ENCODE measurements at places on chromosomes 3 and 15.
A peak's percentile ranks its signal among the peaks of the same experiment; 100 is the strongest.

- no peak for DNase-seq
Observed at GRCh38 chr3:121624147-121624899, 31.1 kb downstream of the FBXO40 start.

GRCh38 chr3:8443829-8444791 lies 57.5 kb upstream of the LMCD1 start:
- peak; percentile 92 for DNase-seq

DNA sequence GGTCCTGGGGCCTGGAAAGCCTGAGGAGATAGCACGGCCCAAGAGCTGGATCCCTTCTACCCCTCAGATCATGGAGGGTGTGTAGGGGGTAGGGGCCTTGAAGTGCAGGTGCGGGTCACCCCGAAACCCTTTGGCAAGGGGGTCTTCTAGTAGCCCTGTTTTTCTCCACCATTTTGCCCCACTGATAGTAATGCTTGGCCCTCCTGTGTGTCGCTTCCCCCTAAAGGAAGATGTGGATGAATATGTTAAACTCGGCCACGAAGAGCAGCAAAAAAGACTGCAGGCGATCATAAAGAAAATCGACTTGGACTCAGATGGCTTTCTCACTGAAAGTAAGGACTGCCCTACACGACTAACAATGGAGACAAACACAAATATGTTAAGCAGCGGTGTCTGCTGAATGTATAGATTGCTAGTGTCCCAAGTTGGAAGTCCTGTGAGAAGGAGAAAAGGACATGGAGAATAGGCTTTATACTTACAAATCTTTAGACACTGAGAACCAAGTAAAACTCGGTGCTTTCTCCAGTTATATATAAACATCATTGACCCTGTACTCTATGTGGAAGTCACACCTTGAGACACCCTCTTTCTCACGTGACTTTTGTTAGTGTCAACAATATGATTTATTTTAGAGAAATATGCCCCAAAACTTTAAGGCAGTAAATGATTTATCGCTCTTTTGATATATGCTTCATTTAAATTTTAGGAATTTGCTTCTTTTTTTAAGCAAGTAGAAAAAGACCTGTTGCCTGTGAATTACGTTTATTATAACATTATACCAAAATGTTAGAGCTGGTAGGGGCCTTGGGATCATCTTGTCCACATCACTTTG lies 802 bp downstream of the RCN2 start:
- DNase-seq = no peak

- DNase-seq = no peak
Observed at GRCh38 chr3:61948699-61949305, 387.4 kb downstream of the PTPRG start.

- DNase-seq = peak; percentile 34
Observed at GRCh38 chr15:40911141-40911540, 16.9 kb downstream of the VPS18 start.

DNA sequence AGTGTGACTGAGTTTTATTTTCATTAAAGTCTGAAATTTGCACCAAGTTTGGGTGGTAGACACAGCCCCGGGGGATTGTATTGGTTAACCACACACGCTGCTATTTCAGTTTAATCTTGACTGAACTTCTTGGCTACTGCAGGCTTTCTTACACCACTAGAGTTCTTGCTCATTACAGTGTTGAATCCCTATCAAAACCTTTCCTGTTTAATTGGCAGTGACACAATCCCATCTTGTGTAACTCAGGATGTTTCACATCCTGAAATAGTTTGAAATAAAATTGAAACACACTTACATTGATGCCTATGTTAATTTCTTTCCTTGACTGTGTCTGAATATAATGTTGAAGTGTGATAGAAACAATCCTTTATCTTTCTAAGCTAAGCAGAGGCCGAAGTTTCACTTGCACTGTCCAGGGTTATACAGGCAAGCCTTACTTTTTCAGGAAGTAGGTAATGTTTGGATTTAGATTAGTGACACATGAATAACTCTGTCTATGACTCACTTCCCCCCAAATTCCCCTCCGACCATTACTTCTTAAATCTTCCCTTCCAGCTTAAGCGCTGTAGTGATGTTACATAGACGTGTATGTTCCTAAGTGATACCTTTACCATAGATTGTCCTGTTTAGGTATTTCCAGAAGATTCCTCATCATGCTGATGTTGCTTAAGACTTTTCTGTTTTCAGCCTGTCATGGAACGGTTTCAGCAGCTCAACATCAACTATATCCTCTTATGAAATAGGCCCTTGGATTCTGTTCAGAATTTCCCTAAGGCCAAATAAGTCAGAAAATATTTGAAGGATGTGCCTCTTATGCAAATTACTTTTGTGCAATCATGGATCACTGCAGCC lies 16.8 kb downstream of the ATG7 start:
- no peak for DNase-seq

DNA sequence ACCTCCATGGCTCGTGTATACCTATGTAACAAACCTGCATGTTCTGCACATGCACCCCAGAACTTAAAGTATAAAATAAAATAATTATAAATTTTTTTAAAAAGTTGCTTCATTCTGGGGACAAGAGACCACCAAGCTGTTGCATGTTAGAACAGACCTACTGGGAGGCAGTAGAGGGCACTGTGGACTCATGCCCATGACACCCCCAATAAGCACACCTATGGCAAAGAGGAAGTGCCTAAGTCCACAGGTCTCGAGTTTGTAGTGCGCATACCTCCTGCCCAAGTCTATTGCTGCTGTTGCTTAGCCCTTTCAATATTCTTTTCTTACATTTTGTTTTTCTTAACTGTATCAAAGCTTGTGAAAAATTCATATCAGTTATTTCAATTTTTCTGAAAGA lies 267.9 kb upstream of the THBS1 start:
- DNase-seq = no peak

DNA sequence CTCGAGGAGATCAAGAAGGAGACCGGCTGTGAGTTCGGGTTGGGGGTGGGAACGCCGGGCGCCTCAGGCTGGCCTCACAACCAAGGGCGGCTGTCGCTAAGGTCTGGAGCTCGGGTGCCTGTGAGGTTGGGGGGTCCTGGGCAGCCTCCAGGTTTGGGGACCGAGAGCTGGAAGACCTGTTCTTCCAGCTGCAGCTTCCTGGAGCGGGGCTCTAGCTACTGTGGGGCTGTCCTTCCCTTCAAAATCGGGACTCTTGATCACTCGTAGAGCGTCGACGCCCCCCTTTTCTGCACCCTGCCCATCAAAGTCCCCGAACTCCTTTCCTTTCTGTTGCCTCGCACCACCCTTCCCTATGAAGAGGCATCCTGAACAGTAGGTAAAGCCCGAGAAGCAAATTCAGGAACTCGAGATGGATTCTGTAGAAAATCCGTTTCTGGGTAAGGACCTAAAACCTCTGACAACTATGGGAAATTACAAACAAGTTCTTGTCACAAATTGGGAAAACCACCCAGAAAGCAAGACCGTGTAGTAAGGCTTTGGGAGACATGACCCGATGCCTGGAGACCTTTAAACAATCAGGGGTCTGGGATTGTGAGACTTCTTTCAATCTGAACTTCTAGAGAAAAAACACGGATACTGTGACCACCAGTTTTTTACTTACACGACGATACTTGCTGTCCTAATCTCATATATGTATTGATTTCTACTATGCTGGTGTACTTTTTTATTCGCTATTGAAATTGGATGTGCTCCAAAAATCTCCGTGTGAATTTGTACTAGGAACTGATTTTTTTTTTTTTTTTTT lies 556 bp downstream of the CHP1 start:
- DNase-seq = no peak

DNA sequence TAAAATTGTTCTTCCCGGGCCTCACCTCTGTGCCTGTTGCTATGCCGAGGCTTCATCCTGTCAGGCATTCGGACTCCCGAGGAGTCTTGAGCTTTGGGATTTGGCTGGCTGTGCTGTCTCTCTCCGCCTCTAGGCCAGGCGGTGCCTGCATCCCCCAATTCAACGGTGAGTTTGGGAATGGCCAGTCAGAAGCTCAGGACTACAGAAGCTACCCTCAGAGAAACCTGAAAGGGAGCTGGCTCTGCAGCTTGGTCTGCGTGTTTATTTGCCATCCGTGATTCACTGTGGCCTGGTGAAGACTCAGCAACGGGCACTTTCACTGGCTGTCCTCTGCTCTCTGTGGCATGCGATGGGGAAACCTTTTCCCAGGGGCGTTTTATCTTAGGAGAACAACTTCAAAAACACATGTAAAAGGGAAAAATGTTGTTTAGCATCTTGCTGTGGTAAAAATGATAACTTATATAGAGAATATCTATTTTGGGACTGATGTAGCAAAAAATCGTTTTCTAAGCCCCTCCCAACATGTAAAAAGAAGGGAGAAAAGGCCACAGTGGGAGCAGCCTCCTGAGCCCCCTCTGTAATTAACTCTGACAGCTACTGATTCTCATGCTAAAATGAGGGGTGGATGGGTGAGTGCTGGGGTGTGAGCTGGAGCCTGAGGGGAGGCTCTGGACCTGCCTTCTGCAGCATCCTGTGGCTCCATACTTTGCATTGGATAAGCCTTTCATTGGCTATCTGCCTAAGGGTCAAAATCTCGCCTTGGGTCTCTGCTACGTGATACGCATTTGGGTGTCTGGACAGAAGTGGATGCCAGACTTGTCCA lies 103.4 kb upstream of the KLHL25 start:
- DNase-seq = no peak

GRCh38 chr3:61078048-61078752 lies 173.1 kb downstream of the FHIT start:
- DNase-seq = no peak

DNA sequence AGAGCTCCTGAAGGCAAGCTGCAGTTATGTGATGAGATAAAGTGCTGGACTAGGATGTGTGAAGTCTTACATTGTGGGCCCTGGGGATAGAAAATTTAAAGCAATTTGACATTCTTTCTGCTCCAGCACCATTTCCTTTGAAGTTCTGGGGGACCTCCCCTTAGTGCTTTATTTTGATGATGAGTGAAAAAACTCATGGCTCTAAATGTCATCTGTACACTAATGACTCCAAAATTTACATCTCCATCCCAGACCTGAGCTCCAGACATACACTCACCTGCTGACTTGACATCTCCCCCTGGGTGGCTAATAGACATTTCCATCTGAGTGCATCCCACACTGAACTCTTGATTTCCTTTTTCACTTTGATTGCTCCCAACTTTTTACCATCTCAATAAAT lies 276.4 kb downstream of the EPHB1 start:
- DNase-seq = no peak

- DNase-seq = no peak
Observed at GRCh38 chr15:48710952-48711495, 65.5 kb upstream of the FBN1 start.

DNA sequence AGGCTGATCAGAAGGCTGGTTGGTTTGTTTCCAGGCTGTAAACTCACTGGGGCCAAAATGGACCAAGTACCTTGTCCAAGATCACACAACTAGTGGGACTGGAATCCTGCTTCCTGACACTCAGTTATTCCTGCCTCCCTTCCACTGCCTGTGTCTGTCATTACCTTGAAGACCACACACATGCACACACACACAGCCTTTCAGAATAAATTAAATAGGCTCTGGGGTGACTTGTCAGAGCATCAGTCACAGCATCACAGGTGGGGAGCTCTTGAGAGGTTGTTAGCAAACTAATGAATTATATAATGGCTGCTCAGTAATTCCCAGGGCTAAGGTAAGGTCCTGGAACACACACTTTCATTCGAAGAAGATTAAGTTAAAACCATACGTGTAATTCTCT lies 231.8 kb downstream of the UACA start:
- no peak for DNase-seq

GRCh38 chr15:77607894-77608261 lies 24.8 kb downstream of the LINGO1 start:
- peak; percentile 50 for DNase-seq

DNA sequence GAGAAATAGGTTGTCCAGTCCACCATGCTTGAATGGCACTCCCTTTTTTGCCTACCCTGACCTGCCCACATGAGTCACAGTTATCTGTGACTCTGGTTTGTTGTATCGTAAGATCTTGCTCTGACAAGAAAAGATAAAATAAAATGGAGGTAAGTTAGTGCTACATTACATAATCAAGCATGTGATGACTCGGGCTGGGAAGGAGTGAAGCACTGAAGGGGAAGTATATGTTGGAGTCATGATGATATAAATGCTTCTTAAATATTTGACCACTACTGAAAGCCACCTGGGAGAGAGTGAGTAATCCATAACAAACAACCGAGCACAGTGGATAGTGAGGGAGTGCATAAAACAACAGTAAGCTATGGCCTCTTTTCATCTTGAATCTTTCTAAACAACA lies 124.4 kb downstream of the SHOX2 start:
- DNase-seq = no peak

DNA sequence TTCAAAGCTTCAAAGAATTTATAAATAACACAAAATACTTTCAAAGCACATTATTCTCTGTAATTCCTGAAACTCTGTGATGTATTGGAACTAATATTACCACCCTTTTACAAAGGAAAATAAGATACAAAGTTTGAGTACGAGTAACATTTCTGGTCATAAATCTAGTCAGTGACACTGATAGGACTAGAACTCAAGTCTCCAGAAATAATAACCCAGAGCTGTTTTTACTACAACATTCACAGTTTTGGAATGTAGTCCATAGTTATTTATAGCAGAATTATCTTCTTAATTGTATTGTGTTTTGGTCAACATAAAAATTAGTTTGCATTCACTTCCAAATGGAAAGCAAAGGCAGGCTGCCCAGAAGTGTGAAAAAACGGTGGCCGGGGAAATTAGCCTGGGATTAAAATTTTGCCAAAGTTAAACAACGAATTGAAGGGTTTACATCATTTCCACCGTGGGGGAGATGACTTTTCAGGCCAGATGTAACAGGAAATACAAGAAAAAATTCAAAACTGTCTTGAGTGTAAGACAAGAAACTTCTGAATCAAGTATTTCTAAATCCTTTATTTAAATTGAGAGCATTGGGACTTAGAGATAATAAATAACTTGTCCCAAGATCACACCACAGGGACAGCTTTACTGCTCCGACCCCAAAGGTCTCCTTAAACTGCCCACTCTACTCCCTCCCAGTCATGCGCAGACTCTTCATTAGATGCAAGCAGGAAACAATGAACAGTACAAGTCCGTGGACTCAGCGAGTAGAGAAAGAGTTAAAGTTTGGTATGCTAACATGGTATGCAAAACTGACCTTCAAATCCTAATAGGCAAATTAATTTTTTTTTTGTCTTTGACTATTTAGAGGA lies 74.3 kb upstream of the VGLL4 start:
- no peak for DNase-seq
